ENCODE measurements at places on chromosomes 3 and 15.

GRCh38 chr15:90232941-90233386 lies 777 bp downstream of the CIB1 start:
- DNase-seq, result no peak

DNA sequence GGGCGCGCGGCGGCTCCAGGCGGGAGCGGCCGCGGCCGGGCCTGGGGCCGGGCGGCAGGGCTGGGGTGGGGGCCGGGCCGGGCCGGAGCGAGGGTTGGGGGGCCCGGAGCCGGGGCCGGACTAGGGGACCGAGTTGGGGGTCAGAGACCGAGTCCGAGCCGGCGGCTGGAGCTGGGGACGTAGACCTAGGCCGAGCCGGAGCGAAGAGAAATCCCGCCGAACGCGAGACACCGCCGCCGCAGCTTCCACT lies 37.3 kb downstream of the HMCES start:
- no peak for DNase-seq

GRCh38 chr3:13254028-13254951 lies 165.8 kb downstream of the NUP210 start:
- no peak for DNase-seq

- no peak for DNase-seq
These were observed 44.4 kb upstream of the SPTSSB start for GRCh38 chr3:161415506-161416231.

- no peak for DNase-seq
These were observed 28.3 kb downstream of the CMSS1 start for GRCh38 chr3:99845999-99846398.

GRCh38 chr3:170907637-170908234 lies 701 bp downstream of the EIF5A2 start:
- peak; percentile 51 for DNase-seq
